Astrocyte (in vitro differentiated cells and primary cell): ENCODE measurements at places on chromosomes 16 and 17. TPM values are rescaled to one million over a fixed set of nuclear protein-coding genes. Genes with fewer than 3 reads are reported as not detected.

- no peak for DNase-seq
- H3K27me3 ChIP-seq, result peaks cover 2% of the 10 kb centered on the region
- no peaks in the 10 kb centered on the region for H3K4me1 ChIP-seq
- H3K36me3 ChIP-seq, result no peaks in the 10 kb centered on the region
Measured at GRCh38 chr16:2953706-2954627, 10.1 kb upstream of the KREMEN2 start.

DNA sequence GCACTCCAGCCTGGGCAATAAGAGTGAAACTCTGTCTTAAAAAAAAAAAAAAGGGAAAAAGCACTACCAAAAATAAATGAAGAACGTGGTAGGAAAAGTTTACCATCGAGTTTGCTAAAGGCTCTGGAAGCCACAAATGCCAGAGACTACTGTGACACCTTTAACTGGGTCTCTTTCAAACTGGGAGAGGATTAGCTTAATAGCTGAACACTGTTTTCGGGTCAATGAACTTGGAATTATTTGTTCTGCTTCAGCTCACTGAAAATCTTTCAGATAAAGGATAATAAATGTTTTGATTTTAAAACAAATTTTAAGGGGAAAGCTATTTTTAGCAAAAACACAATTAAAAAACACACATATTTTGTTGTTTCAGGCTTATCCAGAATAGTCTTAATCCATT is 1.4 kb downstream of the RETREG3 start:
- peaks cover 6% of the 10 kb centered on the region for H3K36me3 ChIP-seq
- peaks cover 10% of the 10 kb centered on the region for H3K4me1 ChIP-seq
- H3K27me3 ChIP-seq, result no peaks in the 10 kb centered on the region
- no peak for DNase-seq
- peak overlapping the region; percentile 87 for H3K4me3 ChIP-seq

GRCh38 chr17:19313746-19314651 is 48.5 kb downstream of the B9D1 start:
- H3K4me3 ChIP-seq, result no peak overlapping the region
- no peak for DNase-seq
- peaks cover 6% of the 10 kb centered on the region for H3K36me3 ChIP-seq
- no peaks in the 10 kb centered on the region for H3K27me3 ChIP-seq
- H3K27ac ChIP-seq, result no peak overlapping the region
- peaks cover 29% of the 10 kb centered on the region for H3K4me1 ChIP-seq

DNA sequence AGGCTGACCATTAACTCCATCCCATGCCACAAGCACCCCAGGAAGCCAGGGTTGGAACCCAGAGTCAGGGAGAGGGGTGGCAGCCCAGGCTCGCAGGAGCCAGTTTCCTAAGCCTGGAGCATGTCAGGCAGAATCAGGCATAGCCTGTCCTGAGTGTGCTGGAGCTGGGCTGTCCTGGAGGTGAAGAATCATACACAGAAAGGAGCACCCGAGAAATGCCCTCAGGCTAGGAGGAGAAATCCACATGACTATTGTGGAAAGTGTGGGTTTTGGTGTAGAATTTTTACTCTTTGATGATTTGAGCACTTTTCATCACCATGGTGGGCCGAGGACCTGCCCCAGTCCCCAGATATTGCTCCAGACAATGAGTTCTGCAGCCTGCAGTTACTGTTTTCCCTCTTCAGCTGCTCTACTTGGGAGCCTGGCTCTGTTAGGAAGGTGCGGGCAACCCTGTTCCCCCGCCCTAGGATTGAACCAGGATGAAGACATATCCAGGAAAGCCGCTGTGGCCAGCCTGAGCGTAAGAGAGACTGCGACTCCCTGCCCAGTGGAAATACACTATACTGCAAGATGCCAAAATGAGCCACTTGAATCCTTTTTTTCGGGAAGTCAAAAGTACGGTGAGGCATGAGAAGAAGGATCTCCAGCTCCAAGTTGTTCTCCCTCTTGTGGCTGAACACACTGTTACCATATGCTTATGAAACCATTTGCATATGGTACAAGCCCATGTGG is 29.0 kb upstream of the HEATR6 start:
- H3K27ac ChIP-seq, result no peak overlapping the region
- H3K27me3 ChIP-seq, result no peaks in the 10 kb centered on the region
- H3K36me3 ChIP-seq, result no peaks in the 10 kb centered on the region
- no peak overlapping the region for H3K4me3 ChIP-seq

DNA sequence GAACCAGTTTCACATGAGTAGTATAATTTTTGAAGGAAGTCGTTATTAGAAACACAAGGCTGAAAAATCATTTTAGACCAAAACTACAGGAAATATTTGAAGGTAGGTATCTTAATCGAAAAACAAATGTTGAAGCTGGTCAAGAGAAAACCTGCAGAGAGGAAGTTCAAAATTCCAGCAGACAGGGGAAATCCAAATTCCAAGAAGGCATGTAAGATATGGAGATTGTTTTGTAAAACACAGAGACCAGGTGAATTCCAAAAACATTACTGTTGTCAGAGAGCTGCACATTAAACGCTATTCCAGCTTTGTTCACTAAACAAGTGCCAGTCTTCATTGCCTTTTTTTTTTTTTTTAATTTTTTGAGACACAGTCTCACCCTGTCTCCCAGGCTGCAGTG is 38.4 kb downstream of the ADAMTS18 start:
- H3K4me1 ChIP-seq, result no peaks in the 10 kb centered on the region
- H3K36me3 ChIP-seq, result no peaks in the 10 kb centered on the region
- no peak overlapping the region for H3K4me3 ChIP-seq
- DNase-seq, result no peak
- H3K27me3 ChIP-seq, result no peaks in the 10 kb centered on the region

DNA sequence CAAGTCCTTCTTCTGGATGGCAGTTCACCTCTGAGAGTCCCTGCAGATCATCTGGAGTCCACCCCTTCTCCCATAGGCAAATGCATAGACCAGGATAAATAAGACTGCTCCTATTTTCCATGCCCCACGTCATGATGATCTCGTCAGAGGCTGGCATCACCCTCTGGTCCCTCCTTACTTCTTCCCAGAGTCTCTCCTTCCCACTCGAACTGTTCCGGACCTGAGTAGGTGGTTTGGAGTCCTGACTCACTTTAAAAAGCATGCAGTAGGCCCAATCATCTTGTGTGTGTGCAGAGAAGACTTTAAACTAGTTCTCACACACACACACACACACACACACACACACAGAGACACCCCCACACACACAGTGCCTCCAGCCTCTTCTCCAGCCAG is 72.0 kb downstream of the SOX9 start:
- DNase-seq, result peak; percentile 91
- H3K27me3 ChIP-seq, result no peaks in the 10 kb centered on the region
- H3K4me3 ChIP-seq, result no peak overlapping the region
- H3K4me1 ChIP-seq, result peaks cover 20% of the 10 kb centered on the region
- no peaks in the 10 kb centered on the region for H3K36me3 ChIP-seq
- H3K27ac ChIP-seq, result peak overlapping the region; percentile 56

- peaks cover 19% of the 10 kb centered on the region for H3K4me1 ChIP-seq
- no peaks in the 10 kb centered on the region for H3K27me3 ChIP-seq
- peak overlapping the region; percentile 38 for H3K27ac ChIP-seq
- peak; percentile 67 for DNase-seq
- no peaks in the 10 kb centered on the region for H3K36me3 ChIP-seq
Measured at GRCh38 chr17:43341715-43342588, 56.8 kb upstream of the ARL4D start.

DNA sequence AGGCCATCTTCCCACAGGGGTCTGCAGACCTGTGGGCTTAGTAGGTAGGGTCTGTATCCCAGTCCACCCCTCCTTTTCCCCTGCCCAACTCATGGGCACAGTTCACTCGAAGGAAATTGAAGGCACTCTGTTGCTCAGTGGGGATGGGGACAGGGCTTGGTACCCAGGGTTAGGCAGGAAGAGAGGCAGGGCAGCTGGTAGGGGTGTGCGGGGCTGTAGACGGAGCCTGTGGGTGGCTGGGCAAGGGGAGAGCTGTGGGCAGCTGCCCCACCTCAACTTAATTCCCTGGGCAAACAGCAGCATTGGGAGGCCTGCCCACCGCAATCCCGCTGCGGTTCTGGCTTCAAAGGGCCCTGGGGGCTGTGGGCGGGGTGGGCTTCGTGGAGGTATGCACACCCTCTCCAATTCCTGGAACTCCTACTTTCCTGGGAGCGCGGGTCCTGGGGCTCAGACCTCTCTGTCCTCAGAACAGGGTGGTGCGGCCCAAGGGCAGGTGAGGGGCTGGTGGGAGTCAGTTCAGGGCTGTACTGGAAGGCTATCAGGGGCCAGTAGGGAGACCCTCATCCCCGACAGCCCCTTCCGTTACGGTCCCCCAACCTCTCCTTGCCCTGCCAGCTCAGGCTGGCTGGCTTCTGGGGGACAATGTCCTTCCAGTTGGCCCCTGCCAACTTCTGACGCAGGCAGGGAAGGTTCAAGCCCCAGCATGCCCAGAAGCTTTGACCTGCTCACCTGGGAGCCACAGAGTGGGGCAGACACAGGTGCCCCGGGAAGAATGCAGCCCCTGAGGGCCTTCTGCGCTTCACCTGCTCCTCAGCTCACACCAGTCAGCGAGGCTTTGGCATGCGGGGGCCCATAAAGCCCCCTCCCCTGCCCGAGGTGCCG is 9.1 kb downstream of the FOXJ1 start:
- no peak overlapping the region for H3K4me3 ChIP-seq
- H3K36me3 ChIP-seq, result no peaks in the 10 kb centered on the region
- H3K4me1 ChIP-seq, result no peaks in the 10 kb centered on the region
- no peak overlapping the region for H3K27ac ChIP-seq
- H3K27me3 ChIP-seq, result peaks cover 24% of the 10 kb centered on the region

DNA sequence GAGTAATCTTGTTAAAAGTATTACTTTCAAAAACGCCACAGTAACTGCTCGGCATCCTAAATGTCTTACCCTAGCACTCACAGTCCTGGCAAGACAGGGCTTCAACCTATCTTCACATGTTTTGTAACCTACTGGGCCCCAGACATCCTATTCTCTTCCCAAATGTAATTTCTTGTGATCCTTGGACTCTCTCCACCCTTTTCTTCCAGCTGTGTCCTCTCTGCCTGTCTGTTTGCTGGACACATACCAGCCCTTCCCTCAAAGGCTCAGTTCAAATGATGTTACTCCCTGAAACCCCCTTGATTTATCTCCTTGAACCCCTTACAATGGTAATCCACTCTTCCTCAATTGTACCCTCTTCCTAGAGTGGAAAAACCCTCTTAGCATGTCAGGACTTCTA is 60.1 kb upstream of the CNEP1R1 start:
- H3K36me3 ChIP-seq, result no peaks in the 10 kb centered on the region
- H3K4me1 ChIP-seq, result peaks cover 3% of the 10 kb centered on the region
- no peak for DNase-seq
- peaks cover 13% of the 10 kb centered on the region for H3K27me3 ChIP-seq

DNA sequence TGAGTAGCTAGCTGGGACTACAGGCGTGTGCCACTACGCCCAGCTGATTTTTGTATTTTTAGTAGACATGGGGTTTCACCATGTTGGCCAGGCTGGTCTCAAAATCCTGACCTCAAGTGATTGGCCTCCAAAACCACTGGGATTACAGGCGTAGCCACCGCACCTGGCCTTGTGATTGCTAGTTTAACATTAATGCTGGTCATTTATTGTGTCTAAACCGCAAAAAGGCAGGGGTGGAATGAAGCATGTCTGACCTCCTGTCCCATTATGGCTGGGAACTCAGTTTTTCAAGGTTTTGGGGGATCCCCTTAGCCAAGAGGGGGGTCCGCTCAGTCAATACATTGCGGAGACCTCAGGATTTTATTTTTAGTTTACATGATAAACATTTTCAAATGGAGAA is 10.7 kb upstream of the CNGB1 start:
- peaks cover 10% of the 10 kb centered on the region for H3K4me1 ChIP-seq
- no peaks in the 10 kb centered on the region for H3K36me3 ChIP-seq
- no peak overlapping the region for H3K27ac ChIP-seq
- peaks cover 12% of the 10 kb centered on the region for H3K27me3 ChIP-seq

DNA sequence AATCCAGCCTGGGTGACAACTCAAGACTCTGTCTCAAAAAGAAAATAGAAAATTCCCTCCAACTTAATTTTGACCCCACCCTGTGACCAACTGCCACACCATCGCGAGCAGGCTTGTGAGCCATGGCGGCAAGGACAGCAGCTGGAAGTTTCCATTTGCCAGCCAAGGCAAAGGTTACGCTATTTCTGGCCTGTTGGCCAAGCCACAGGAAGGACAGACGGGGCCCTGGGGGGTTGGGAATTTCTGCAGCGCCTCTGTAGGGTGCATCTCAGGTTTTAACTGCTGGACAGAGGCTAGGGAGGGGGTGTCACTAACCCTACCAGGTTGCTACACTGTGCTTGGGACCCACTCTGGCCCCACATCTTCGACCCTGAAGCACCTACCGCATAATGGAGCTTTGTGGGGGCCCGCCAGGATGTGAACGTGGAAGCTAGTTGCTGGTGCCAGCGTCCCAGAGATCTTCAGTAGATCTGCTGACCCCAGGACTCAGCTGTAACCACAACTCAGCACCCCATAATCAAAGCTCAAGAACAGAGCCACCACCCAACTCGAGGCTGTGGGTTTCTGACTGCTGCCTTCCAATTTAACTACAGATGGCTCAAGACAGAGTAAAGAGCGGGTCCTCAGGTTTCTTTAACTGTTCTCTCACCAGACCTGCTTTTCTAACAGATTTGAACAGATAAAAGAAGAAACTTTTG is 10.9 kb downstream of the KIFC3 start:
- H3K4me3 ChIP-seq, result no peak overlapping the region
- no peak for DNase-seq
- peaks cover 39% of the 10 kb centered on the region for H3K36me3 ChIP-seq
- no peaks in the 10 kb centered on the region for H3K27me3 ChIP-seq
- H3K4me1 ChIP-seq, result peaks cover 4% of the 10 kb centered on the region

- H3K36me3 ChIP-seq, result no peaks in the 10 kb centered on the region
- H3K4me1 ChIP-seq, result no peaks in the 10 kb centered on the region
- H3K4me3 ChIP-seq, result no peak overlapping the region
- no peak for DNase-seq
Measured at GRCh38 chr17:12554251-12554650, 111.4 kb upstream of the MYOCD start.

DNA sequence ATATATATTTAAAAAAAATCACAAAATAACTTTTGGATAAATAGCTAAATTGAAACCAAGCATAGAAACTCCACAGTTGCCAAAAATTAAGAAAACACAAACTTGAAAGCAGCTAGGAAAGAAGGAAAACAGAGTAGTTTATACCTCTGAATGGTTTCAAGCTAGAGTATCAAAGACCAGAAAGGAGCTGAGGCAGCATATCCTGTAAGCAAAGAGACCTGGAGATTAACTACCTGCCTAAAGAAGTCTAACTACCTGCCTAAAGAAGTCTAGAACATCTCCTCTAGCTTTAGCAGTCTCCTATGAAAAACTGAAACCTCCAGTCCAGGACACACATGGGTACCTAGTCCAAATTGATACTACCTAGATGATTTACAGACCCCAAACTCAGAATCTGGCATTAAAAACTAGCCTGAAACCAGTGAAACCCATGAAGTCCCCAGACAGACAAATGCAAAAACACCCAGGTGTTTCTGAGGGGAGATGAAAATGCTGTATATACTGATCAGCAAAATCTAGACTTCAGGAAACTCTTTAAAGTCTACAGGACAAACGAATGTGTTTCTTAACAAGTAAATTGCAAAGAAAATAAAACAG is 17.6 kb downstream of the APPBP2 start:
- H3K27me3 ChIP-seq, result no peaks in the 10 kb centered on the region
- peaks cover 7% of the 10 kb centered on the region for H3K36me3 ChIP-seq
- no peak overlapping the region for H3K4me3 ChIP-seq
- H3K27ac ChIP-seq, result no peak overlapping the region

- H3K36me3 ChIP-seq, result no peaks in the 10 kb centered on the region
- no peak for DNase-seq
- no peak overlapping the region for H3K4me3 ChIP-seq
- H3K27me3 ChIP-seq, result no peaks in the 10 kb centered on the region
Measured at GRCh38 chr17:39652587-39653315, 12.4 kb upstream of the TCAP start.

The TEKT3 gene
- not detected in 2 replicates for total RNA-seq

The IRX6 gene
- total RNA-seq, result not detected in 2 replicates

The OR1F1 gene
- total RNA-seq, result 0.32 TPM in 1 of 2 replicates, not detected in the other

The CYBC1 gene
- total RNA-seq, result 67.3 and 68.1 TPM in 2 replicates

The PITPNM3 gene
- 1.0 and 1.3 TPM in 2 replicates for total RNA-seq

The ASPA gene
- not detected in 2 replicates for total RNA-seq

The SRL gene
- not detected in 2 replicates for total RNA-seq
